RCC 7860 (cell line): ENCODE measurements at places on chromosomes 3 and 15.

DNA sequence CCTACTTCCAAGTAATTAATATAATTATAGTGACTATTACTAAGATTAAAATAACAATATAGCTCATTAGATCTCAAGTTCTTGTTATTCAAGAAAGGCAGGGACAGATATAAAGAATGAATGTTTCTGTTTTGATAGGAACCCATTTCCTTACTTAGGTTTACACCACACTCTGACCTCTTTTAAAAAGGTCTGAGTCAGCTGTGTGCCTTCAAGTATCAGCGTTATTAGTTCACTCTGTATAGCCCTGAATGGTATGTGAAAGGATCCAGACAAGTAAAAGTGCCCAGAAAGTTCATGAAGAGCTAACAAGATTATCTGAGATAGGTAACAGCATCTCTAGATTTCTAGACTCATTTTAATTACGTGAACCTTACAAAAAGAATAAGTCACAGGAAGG is 28.9 kb downstream of the PDCD10 start:
- DNase-seq = no peak

GRCh38 chr3:111608383-111608782 is 13.2 kb upstream of the ZBED2 start:
- DNase-seq = no peak

DNA sequence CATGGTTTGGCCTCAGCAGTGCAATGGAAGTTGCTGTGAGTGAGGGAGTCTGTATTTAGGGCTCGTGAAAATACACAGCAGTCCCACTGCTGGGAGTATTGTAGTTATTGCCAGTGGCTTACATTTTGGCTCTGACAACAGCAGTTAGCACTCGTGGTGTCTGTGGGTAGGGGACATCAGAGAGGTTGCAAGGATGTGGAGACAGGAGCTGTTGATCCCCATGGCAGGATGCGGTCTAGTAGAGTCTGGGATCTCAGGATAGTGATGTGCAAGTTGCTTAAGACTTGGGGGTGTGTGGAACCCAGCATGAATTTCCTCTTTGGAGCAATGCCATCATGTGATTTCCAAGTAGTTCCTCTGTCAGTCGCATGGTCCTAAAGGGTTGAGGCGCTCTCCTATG is 59.9 kb downstream of the GALK2 start:
- no peak for DNase-seq

GRCh38 chr3:49273825-49274532 is 3.1 kb downstream of the C3orf62 start:
- peak; percentile 33 for DNase-seq

- DNase-seq = no peak
Measured at GRCh38 chr15:97875025-97875512, 85.4 kb upstream of the ARRDC4 start.

- DNase-seq = peak; percentile 79
Measured at GRCh38 chr15:84654689-84655453, 788 bp upstream of the WDR73 start.

- no peak for DNase-seq
Measured at GRCh38 chr3:4850211-4850927, 128.9 kb upstream of the BHLHE40 start.

DNA sequence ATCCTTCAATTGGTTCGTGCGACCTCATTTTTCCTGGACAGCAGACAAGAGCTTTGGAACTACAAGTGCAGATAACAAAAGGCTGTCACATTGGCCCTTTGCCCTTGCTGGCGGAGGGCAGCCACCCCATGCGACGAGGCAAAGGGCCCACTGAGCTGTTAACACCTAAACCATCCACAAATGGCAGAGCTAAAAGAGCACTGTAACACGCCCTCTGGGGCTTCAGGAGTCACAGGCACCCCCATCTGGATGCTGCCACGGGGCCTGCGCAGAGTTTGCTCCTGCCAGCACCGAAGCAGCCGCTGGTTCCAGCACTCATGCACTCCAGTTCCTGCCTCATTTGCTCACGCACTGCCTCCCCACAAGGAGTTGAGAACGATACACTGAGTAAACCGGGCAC is 524.9 kb downstream of the ZNF385D start:
- no peak for DNase-seq

DNA sequence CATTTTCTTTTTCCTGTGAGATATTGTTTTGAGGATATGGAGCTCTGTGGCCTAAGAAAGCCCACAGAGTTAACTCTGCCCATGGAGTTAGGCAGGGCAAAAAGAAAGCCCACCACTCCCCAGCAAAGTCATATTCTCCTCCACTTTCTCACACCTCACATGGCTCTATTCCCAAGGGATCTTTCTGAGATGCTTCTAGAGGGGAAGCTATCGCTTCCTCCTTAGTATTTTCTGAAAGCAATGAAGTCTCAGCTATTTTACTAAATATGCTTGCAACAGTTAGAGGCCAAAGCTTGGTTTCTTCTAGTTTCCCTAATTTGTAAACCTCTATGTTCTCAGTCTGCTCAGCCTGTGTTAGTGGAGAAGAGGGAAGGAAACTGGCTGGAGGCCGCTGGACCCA is 80.3 kb upstream of the EOMES start:
- DNase-seq = no peak

- DNase-seq = no peak
Measured at GRCh38 chr3:114112696-114113095, 56.2 kb downstream of the QTRT2 start.

DNA sequence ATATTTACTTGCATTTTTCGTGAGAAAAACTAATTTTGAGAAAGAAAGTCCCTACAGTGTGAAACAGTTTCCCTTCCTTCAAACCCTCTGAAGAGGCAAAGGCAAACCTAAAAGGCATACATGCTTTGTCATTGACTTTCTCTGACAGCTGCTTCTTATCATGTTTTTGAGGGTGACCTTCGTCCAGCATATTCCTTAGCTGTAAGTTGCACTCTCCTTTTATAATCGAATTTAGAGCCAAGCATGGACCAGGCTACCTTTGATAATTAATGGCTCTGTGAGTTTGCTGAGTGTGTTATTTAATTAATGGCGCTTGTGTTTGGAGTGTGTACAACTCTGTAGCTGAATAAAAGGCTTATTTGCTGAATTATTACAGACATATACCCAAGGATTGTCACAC is 684.2 kb upstream of the CFAP20DC start:
- DNase-seq = no peak

DNA sequence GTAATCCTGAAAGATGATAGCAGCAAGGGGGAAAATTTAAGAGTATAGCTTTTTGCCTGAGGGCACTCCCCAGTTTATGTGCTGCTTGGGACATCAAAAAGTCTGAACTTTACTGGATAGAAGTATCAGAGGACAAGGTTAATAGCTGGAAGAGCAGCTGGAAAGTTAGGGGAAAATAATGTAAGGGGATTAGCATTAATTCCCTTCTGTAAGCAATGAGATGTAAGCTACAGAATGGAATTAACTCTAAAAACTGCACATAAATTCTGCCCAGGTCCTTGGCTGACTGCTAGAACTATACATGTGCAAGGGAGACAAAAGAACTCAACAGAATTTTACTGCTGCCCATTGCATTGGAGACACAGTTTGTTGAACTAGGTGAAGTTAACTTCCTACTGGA is 55.6 kb downstream of the ATP11B start:
- no peak for DNase-seq

DNA sequence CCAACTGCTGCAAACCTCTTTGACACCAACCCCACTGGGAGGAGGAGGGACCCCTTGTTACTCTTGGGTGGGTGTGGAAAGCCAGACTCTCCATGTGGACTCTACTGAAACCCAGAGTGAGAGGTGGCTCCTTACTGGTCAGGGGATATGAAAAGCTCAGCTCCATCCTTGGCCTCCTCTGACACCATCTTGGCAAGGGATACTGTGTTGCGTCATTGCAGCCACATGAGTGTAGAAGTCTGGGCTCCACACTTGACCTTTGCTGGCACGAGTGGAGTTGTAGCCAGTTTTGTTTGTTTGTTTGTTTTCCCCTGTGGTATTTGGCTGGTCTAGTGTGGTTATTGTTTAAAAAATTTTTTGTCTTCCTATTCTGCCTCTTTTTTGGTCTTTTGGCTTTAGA is 289.1 kb downstream of the GAP43 start:
- DNase-seq = no peak

DNA sequence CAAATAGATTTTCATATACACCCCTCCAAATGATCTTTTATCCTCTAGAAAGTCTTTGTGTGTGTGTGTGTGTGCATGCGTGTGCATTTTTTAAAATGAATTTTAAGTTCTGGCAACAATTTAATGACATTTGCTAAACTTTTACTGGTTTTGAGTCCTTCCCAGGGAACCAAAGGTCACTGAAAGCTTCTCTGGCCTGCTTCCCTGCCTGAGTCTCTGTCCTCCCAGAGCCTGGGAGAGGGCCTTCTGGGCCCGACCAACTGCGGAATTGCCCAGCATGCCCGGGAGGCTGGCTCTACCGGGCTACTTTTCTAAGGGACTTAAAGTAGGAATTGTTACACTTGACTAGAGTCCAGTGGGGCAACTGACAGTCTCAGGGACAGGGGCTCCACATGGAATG is 7.4 kb upstream of the RBPMS2 start:
- DNase-seq = no peak
